ENCODE measurements at places on chromosomes 6 and 20.
A peak's percentile ranks its signal among the peaks of the same experiment; 100 is the strongest.

- DNase-seq: no peak
Measured at GRCh38 chr6:163324688-163325389, 89.7 kb upstream of the QKI start.

GRCh38 chr6:1868561-1869261 lies 259.0 kb downstream of the FOXC1 start:
- DNase-seq: no peak

DNA sequence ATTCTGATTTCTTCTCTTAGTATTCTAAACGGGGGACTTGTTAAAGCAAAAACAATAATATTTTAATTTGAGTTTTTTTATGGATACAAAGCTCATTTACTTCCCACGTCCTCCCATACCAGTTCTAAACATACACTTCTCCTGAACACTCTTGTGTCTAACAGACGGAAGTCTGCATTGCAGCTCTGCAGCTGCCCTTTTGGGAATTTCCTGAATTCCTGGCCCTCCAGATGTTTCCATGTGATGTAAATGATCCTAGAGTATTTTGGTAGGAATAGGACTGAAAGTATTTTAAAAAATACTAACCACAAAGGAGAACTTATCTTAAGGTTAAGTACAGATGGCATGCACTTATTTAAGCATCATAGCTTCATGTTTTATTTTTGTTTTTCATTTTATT lies 886.7 kb downstream of the TBC1D32 start:
- DNase-seq: peak; percentile 22

GRCh38 chr6:34457742-34458735 lies 7.8 kb upstream of the PACSIN1 start:
- peak; percentile 36 for DNase-seq

DNA sequence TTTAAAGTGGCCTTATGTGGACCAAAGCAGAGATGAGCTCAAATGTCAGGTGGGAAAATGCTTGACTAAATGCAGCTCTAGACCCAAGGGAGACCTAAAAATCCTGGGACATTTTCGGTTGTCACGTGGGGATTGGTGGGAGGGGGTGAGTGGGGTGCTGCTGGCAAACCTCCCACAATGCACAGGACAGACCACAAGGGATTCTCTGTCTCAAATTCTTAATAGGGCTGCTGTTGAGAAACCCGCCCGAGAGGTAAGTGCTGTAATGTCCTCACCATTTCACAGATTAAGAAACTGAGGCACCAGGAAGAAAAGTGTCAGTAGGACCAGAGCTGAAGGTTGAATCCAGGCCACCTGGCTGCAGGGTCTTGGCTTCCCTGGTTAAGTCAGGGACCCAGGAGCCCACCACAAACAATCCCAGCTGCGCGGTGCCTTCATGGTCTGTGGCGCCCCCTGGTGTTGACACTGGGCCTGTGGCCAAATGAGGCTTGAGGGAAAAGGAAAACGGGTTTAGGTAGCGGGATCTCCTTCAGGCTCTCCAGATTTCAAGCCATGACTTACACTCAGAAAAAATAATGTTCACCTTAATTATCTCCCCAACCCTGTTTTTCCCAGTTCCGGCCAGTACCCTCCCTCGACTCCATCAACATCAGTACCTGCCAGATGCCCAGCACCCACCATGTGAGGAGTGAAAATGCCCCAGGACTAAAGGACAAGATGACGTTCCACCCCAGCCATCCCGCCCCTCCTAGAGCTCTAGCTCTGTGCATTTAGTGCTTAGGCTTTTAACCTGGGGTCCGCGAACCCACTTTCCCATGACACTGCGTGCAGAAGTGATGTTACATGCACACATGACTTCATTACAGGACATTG lies 7.2 kb downstream of the HLA-G start:
- DNase-seq: peak; percentile 9

GRCh38 chr20:55070001-55070400 lies 594.6 kb downstream of the DOK5 start:
- no peak for DNase-seq

DNA sequence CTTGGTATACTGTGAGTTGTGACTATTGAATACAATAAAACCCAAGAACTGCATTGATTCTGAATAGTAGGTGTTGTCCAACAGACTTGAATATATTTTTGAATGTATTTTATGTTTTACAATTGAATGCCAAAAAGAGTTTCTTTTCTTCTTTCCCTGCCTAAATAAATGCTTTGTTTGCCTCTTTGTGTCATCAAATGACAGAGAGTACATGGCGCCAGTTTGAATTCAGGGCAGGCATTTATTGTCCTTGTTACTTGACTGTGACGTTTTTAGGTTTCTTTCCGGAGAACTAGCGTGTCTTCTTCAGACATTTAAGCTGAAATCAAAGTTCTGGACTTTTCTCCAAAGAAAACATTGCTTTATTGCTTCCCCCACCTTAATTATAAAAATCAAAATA lies 16.6 kb downstream of the KIF3B start:
- DNase-seq: no peak

DNA sequence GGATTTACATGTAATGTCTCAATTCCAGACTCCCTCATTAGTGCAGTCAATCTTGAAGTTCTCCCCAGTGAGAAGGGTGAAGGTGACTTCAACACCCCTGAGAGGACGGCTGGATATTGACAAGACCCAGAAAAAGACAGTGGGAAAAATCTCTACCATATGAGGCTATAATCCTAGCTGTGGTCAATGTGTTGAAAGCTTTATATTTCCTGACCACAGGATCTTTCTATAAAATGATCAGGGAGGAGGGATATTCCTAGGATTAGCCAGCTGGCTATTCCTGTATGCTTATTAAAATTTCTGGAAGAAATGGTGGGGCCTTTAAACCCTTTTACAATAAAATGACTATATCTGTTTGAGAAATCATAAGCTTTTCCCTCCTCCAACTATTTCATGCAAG lies 43.0 kb downstream of the TFAP2B start:
- DNase-seq: no peak

- DNase-seq: peak; percentile 69
Measured at GRCh38 chr6:80508885-80509630, 402.6 kb downstream of the BCKDHB start.

DNA sequence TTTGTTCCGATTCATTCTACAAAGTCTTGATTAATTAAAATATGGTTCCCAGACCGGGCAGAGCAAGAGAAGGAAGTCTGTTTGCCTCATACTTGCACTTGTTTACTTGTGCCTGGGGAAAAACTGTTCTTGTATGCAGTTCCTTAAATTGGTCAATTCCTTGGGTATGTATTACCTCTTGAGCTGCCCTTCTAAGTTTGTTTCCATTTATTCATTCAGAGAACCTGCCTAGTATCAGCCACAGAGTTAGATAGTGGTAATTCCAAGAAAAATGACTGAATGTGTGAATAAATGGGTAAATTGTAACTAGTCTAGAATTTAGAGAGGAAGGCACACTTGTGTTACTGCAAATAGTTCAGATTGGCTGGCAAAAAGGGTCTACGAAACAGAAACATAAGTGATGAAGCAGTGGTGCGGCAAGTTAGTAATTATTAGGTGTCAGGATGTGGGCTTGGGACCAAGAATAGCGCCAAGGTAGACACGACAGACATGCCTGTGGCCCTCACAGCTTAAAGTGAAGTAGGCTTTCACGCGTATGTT lies 525 bp upstream of the MAK start:
- no peak for DNase-seq

DNA sequence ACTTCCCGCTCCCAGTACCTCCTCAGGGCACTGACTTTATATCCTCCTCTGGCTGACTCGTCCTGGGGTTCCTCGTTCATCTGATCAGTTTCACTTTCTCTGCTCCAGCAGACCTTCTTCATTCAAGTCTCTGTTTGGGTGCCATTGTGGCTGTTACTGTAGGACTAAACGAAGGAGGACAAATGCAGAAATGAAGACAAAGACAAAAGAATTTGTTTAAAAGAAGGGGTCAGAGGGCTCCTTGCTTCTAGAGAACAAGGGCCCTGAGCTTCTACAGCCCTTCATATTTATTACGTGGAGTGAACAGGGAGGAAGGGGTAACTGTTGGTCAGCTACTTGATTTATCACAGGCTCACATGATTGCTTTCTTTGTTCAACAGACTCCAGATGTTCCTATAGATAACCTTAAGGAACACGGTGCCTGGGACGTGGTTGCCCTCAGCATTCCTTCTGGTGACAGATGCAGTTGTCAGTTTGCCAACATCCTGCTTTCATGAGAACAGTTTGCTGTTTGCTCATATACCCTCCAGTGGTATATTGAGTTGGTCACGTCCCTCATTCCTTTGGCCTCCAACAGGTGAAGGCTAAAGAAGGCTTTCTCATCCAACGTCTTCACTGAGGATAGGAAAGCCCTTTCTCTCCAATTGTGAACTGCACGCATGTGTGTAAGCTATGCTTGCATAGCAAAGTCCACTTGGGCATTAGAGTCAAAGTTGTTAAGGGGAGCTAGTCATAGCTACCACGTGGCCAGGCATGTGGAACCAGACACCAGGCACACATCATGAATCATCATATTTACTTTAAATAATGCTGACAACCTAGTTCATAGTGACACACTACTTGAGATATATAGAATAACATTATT lies 69.1 kb upstream of the BTN3A2 start:
- peak; percentile 90 for DNase-seq

- no peak for DNase-seq
Measured at GRCh38 chr6:157559201-157559756, 178.3 kb downstream of the ZDHHC14 start.

GRCh38 chr6:55433446-55434130 lies 106.3 kb downstream of the GFRAL start:
- peak; percentile 66 for DNase-seq

DNA sequence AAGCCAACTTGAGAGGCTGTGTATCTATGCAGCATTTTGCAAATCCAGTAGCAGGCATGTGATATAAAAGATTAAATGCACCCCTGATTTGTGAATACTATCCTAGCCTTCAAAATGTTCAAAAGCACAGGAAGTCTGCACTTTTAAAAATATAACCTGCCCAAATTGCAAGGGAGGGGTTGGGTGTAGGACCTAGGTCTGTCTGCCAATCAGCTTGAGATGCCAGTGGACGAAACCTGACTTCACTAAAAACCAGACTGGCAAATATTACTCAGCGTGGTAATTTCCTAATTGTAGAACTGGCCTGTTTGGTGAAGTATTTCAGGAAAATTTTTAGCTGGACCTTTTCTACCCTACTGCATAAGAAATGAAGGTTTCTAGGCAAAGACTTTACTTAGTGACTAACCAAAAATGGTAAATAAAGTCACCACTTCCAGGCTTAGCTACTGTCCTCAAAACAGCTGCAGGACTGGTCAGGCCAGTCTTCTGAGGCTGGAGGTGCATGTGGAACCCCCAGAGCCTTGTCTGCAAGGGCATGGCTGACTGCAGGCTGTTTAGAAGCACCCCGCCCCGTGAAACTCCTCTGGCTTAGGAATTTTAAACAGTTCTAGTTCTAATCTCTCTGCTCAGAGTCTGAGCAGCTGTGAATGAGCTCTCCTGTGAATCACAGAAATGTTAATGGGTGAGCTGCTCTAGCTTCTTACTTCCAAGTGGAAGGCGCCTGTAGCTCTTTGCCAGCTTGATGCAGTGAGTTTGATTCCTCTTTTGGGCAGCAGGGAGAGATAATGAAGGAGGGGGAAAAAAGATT lies 104.4 kb upstream of the ESR1 start:
- DNase-seq: no peak

DNA sequence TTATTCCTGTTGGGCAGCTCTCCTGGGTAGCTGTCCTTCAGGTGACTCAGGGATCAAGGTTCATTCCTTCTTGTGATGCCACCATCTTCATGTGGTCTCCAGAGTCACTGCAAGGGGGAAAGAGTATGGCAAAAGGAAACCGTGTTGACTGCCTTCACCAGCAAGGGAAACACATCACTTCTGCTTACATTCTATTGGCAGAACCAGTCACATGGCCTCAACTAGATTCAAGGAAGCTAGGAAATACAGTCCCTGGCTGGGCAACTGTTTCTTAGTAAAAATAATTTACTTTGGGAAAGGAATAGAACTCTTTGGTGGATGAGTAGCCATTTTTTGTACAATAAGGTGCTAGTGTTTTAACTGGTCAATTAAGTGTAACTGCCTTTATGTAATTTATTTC lies 5.3 kb downstream of the ANKRD6 start:
- no peak for DNase-seq

DNA sequence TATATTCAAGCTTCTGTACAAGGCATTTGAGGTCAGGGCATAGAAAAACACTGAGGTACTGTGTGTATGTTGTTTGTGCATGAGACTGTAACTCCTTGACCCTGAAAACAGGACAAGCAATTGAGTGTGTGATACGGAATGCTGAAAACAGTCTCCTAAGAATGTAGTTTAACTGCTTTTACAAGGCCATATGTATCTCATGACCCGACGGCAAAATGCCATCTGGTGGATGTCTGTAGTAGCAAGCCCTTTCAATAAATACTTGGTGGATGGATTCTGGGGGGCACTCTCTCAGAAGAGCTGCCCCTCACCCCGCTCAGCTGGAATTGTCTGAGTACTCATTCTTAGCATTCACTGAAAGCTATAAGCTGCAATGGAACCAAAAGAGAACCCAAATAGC lies 69.3 kb upstream of the EYS start:
- DNase-seq: peak; percentile 25

- DNase-seq: no peak
Measured at GRCh38 chr20:62523473-62524203, 47.8 kb upstream of the GATA5 start.

DNA sequence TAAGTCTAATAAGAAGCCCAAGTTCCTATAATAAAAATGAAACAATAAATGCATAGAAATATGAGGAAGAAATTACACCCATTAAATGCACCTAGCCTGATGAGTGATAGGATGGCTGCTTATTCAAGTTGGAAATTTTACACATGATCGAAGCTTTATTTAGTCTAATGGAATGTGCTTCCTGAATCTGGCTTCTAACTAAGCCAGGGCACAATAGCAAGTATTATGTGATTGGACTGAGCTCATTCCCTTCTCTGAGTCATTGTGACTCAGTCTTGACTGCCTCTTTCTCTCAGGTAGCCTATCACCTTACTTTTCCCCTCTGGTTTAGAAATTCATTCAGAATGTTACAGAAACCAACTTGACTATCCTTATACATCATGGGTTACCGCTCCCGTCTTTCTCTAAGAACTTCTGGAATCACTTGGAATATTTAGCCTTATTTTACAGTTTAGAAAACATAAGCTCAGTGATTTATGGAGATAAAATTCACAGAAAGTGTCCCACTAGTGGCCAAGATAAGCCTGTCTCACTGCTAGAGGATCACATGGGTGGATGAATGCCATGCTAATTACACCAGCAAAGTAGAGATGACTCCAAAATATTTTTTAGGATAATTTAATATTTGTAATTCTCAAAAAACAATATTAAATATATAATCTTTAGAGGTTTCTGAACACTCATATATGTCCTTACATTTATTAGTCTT lies 505.3 kb upstream of the JAG1 start:
- peak; percentile 34 for DNase-seq

GRCh38 chr6:118881440-118882313 lies 12.3 kb upstream of the ASF1A start:
- no peak for DNase-seq
